Right lobe of liver (tissue), 6 donors: ENCODE measurements at places on chromosomes 5 and 9.
A peak's percentile ranks its signal among the peaks of the same experiment; 100 is the strongest.

DNA sequence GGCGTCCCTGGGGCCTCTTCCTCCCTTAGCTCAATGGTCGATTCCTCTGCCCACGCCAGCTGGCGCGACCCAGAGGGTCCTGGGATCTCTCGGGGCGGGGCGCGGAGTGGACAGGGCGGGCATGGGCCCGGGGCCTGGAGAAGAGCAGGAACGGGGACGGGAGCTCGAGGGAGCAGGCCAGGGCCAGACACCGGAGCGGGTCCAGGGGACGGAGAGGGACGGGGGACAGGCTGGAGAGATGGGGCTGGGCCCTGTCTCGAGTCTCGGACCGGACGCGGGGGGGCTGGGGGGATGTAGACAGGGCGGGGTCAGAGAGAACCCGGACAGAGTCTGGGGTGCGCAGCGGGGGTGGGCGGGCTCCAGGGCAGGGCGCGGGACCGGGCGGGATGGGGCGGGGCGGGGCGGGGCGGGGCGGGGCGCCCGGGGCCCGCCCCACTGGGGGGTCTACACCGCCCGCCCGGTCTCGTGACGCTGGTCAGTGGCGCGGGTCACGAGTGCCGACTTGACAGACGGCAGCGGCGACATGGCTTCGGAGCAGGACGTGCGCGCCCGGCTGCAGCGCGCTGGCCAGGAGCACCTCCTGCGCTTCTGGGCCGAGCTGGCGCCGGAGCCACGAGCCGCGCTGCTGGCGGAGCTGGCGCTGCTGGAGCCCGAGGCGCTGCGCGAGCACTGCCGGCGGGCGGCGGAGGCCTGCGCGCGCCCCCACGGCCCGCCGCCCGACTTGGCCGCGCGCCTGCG lies at the start of gene UAP1L1:
TSS of gene UAP1L1 (plus strand) at position 508 of the 738 bp plus-strand sequence. CDS start at position 524, 16 bp downstream.
- H3K27me3 ChIP-seq: peaks cover 16% of the 10 kb centered on the region
- peak; percentile 83 for DNase-seq
- no peaks in the 10 kb centered on the region for H3K4me1 ChIP-seq
- peak within 1 kb of the TSS; percentile 51 for H3K27ac ChIP-seq

DNA sequence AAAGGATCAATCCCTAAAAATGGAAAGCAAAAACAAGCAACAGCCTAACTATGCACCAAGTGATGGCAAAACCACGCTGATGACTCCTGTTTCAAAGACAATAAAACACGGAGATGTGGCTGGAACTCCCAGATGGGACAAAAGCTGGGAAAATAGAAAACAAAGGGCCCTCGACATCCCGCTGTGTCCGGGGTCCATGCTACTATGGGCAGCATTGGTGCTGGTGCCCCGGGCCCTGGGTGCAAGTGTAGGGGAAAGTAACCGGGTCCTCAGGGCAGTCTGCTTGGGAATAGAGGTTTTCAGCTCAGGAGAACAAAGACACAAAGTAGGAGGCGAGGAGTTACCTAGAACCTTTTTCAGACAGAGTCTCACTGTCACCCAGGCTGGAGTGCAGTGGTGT lies 46.1 kb downstream of the MRPL36 start:
- no peaks in the 10 kb centered on the region for H3K36me3 ChIP-seq
- no peaks in the 10 kb centered on the region for H3K4me1 ChIP-seq
- no peaks in the 10 kb centered on the region for H3K27me3 ChIP-seq
- H3K4me3 ChIP-seq: no peak overlapping the region

GRCh38 chr9:15834541-15834940 lies 281.7 kb downstream of the CCDC171 start:
- H3K27ac ChIP-seq: no peak overlapping the region
- DNase-seq: no peak
- no peaks in the 10 kb centered on the region for H3K4me1 ChIP-seq
- H3K4me3 ChIP-seq: no peak overlapping the region

- H3K27me3 ChIP-seq: no peaks in the 10 kb centered on the region
- no peaks in the 10 kb centered on the region for H3K36me3 ChIP-seq
- no peak overlapping the region for H3K27ac ChIP-seq
These were observed 215.5 kb upstream of the ACTBL2 start for GRCh38 chr5:57698086-57698485.

DNA sequence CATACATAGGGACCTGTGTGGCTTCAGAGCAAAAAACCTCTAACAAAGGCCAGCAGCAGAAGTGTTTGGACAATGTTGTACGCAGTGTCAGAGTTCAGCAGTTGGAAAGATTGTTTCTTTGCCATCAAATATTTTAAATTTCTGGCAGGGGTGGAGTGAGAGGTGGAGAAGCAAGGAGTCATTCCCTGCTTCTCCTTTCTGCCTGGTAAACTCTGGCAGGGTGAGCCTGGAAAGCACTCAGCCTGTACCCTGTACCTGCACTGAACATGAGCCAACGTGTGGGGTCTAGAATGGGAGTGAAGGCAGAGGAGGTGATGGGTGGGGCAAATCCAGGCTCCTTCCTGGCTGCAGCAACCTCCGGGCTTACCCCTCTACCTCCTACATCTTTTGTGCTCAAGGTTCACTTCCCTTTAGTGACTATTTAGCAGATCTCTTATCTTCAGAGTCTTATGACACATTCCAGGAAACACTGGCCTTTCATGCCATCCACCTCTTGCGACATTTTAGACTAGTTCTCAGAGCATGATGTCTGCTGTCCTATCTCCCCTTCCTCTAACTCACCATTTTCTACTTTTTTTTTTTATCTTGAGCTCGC lies 445.0 kb upstream of the PIK3R1 start:
- H3K27ac ChIP-seq: peak overlapping the region; percentile 63
- no peaks in the 10 kb centered on the region for H3K4me1 ChIP-seq
- H3K36me3 ChIP-seq: no peaks in the 10 kb centered on the region
- DNase-seq: peak; percentile 30
- H3K4me3 ChIP-seq: no peak overlapping the region

DNA sequence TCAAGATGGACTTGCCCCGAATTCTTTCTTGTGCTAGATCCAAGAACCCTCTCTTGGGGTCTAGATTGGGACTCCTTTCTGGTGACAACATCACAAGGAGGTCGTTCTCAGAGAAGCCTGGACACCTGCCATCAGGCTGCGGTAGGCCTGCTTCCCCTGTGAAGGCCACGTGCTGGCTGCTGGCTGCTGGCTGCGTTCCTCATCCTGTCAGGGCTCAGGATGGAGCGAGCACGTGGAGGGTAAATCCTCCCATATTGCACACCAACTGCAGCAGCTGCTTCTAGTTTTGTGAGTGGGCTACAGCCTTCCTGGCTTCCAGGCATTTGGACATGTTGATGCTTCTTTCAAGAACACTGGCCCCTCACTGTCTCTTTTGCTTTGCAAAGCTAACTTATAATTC lies 95.6 kb downstream of the HSPA4 start:
- no peaks in the 10 kb centered on the region for H3K36me3 ChIP-seq
- H3K27me3 ChIP-seq: no peaks in the 10 kb centered on the region
- H3K4me3 ChIP-seq: no peak overlapping the region
- DNase-seq: no peak

- H3K4me3 ChIP-seq: no peak within 1 kb of the TSS
- H3K27me3 ChIP-seq: no peaks in the 10 kb centered on the region
- H3K4me1 ChIP-seq: no peaks in the 10 kb centered on the region
- H3K27ac ChIP-seq: no peak within 1 kb of the TSS
- H3K36me3 ChIP-seq: no peaks in the 10 kb centered on the region
- DNase-seq: no peak
These were observed at the start of gene CCDC192 for GRCh38 chr5:127702926-127703561. CCDC192 (plus strand) TSS chr5:127703391; CDS start chr5:127703446, 55 bp downstream.

- no peak overlapping the region for H3K4me3 ChIP-seq
- DNase-seq: no peak
- H3K27ac ChIP-seq: no peak overlapping the region
- no peaks in the 10 kb centered on the region for H3K27me3 ChIP-seq
- no peaks in the 10 kb centered on the region for H3K36me3 ChIP-seq
- no peaks in the 10 kb centered on the region for H3K4me1 ChIP-seq
These were observed 109.6 kb downstream of the PIK3R1 start for GRCh38 chr5:68325065-68325580.

- H3K4me1 ChIP-seq: no peaks in the 10 kb centered on the region
- H3K36me3 ChIP-seq: no peaks in the 10 kb centered on the region
- no peak for DNase-seq
- peak overlapping the region; percentile 32 for H3K27ac ChIP-seq
These were observed 48.0 kb upstream of the FAM120AOS start for GRCh38 chr9:93501406-93501805.

DNA sequence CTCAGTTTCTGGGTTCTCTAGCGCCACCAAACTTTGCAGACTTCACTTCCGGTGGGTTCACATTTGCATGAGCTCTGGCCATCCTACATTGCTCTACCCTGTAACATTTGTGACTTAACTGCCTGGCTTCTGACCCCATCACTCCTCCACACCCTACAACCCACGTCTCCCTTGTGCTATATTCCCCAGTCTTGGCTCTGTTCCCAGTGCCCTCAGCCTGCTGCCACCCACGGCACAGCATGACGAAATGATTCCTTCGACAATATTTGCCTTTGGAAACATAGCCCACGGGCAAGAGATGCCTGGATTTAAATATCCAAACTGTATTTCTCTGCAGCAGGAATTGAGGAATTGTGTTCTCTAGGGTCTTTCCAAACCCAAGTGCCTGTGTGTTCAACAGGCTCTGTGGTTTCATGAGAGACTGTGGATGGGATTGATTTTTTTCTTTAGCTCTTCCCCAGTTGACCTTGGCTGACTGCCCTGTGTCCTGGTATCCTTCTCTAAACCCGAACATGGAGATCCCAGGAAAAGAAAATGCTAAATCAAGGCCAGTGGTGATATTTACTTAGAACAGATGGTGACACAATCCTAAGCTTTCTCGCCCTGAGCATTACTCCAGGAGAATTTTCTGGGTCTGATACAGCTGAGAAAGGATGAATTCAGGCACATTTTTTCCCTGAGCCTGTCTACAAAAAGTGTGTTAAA lies 44.4 kb upstream of the GRIA1 start:
- no peaks in the 10 kb centered on the region for H3K27me3 ChIP-seq
- no peak overlapping the region for H3K4me3 ChIP-seq
- no peaks in the 10 kb centered on the region for H3K36me3 ChIP-seq
- DNase-seq: peak; percentile 66
- peaks cover 16% of the 10 kb centered on the region for H3K4me1 ChIP-seq

DNA sequence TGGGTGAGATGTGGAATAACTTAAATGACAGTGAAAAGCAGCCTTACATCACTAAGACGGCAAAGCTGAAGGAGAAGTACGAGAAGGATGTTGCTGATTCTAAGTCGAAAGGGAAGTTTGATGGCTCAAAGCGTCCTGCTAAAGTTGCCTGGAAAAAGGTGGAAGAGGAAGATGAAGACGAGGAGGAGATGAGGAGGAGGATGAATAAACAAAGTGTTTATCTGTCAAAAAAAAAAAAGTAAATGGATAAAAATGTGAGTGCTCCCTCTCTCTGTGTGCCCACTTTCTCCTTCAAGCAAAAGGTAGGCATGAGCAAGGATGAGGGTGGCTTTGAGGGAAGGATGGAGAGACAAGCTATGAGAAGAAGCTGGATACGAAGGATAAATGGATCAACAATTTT lies 4.2 kb upstream of the CANX start:
- no peaks in the 10 kb centered on the region for H3K36me3 ChIP-seq
- DNase-seq: no peak
- no peak overlapping the region for H3K4me3 ChIP-seq

DNA sequence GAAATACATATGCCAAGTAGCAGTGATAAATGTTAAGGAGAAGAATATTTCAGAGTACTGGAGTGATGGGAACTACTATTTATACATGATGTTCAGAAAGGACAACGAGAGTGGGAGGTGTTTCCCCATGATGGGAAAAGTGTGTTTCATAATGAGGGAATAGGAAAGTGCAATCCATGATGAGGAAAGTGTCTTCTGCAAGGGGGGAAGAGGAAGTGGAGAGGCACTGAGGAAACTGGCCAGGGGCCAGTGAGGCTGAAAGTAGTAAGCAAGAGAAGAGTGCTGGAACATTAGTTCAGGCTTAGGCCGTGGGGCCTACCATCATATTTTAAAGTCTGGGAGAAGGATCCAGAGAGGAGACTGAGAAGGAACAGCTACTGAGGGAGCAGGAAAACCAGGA lies 327.2 kb downstream of the SLF1 start:
- H3K36me3 ChIP-seq: no peaks in the 10 kb centered on the region
- no peak overlapping the region for H3K27ac ChIP-seq
- DNase-seq: peak; percentile 30
- no peak overlapping the region for H3K4me3 ChIP-seq

- H3K36me3 ChIP-seq: no peaks in the 10 kb centered on the region
- no peak overlapping the region for H3K27ac ChIP-seq
- H3K27me3 ChIP-seq: no peaks in the 10 kb centered on the region
- H3K4me3 ChIP-seq: no peak overlapping the region
- H3K4me1 ChIP-seq: no peaks in the 10 kb centered on the region
These were observed 26.0 kb downstream of the BASP1 start for GRCh38 chr5:17243287-17244063.

DNA sequence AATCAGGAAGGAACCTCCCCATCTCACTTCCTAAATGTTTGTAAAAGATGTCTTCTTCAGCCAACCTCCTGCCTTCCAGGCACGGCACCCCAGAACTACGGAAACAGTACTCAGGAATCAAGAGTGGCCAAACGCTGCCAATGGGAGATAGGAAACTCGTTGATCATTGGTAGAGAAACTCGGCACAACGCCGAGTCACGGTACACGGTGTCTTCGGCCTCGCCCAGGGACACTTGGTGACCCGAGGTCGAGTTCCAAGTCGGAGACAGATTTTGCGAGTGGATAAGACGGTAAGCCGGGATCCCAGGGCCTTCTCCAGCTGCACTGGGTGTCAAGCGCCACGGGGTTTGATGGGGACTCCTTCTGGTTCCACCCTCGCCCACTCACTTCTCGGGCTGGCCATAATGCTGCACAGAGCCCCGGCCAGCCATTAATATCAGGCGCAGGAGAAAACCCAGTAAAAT lies 343 bp downstream of the KIAA0825 start:
- peak overlapping the region; percentile 90 for H3K4me3 ChIP-seq
- peak overlapping the region; percentile 65 for H3K27ac ChIP-seq
- peak; percentile 73 for DNase-seq
- H3K27me3 ChIP-seq: no peaks in the 10 kb centered on the region
